ENCODE measurements at places on chromosomes 5 and 9.

DNA sequence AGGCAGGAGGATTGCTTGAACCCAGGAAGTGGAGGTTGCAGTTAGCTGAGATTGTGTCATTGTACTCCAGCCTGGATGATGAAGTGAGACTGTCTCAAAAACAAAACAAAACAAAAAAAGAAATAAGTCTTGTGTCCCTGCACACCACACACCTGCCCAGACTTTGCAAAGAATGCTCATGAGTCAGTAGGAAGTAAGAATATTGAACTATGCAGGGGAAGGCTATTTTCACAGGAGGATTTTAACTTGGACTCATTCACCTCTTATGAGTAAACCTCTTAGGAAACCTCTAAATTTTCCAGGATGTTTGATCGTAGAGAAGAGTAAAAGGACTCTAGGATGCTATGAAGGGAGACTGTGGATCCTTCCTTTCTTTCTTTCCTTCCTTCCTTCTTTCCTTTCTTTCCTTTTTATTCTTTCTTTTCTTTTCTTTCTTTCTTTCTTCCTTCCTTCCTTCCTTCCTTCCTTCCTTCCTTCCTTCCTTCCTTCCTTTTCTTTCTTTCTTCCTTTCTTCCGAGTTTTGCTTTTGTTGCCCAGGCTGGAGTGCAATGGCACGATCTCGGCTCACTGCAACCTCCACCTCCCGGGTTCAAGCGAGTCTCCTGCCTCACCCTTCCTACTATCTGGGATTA is 96.7 kb upstream of the CLINT1 start:
- no peak for DNase-seq

GRCh38 chr9:121239071-121239470 is 28.9 kb upstream of the GSN start:
- DNase-seq: no peak

- no peak for DNase-seq
These were observed 102.4 kb downstream of the VAV2 start for GRCh38 chr9:133889584-133890301.

DNA sequence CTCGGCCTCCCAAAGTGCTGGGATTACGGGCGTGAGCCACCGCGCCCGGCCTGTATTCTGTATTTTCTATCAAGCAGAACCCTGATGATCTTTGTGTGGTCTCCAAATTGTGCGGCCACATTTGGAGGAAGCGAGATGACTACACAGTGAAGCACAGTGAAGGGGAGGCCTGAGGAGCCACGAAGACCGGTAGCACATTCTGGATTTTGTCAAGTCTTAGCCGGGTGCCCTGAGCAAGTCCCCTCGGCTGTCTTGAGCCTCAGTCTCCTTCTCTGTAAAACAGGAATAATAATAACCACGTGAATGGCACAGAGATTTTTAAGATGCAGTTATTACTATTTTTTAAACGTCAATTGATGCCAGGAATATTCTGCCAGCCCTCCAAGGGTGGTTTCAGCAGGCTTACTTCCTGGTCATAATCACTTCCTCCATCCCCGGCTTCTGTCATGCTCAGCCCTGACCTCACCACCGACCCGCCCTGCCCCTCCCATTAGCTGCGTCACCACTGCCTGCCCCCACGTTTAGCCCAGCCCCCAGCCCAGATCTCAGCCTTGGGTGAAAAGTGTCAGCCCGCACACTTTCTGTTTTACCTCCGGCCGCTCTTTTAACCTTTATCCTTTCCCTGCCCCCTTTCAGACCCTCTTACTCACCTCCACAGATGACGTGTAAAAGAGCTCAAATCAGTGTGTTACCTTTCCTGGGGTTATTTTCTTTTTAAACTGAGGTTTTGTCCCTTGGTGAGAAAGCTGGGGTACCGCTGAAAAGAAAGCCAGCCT is 27.0 kb upstream of the ERGIC1 start:
- DNase-seq: peak; percentile 92

- DNase-seq: no peak
These were observed 27.4 kb downstream of the BICD2 start for GRCh38 chr9:92737216-92737606.

GRCh38 chr5:55441954-55442353 is 92.8 kb downstream of the PLPP1 start:
- DNase-seq: no peak

- DNase-seq: no peak
These were observed 258.7 kb upstream of the ARRDC3 start for GRCh38 chr5:91641730-91642350.

- no peak for DNase-seq
These were observed 137.8 kb downstream of the CEMIP2 start for GRCh38 chr9:71630377-71630995.

GRCh38 chr5:74357827-74358226 is 282.7 kb downstream of the ENC1 start:
- DNase-seq: no peak

DNA sequence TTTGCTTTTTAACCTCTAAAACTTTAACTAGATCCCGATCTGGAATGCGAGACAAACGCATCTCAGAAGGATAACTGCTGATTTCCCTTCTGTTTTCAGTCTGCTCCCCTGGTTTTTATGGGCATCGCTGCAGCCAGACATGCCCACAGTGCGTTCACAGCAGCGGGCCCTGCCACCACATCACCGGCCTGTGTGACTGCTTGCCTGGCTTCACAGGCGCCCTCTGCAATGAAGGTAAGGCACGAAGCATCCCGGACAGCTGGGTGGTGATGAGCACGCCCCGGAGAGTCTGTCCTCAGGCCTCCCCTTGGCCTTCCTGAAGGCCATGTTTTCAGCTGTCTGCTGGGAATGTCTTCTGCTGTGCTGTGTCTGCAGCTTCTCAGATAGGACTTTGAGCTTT is 82.9 kb upstream of the PRRC1 start:
- no peak for DNase-seq

DNA sequence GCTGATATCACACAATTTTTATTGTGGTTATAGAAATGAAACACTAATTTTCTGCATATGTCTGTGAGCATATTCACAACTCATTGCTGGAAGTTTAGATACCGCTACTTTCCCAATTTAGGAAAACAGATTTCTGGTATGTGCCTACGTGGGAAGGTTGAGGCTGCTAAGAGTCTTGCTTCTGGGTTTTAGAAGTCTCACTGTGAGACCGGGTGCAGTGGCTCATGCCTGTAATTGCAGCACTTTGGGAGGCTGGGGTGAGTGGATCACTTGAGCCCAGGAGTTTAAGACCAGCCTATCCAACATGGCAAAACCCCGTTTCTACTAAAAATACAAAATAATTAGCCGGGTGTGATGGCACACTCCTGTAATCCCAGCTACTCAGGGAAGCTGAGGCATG is 39.6 kb downstream of the UBAP1 start:
- DNase-seq: no peak

DNA sequence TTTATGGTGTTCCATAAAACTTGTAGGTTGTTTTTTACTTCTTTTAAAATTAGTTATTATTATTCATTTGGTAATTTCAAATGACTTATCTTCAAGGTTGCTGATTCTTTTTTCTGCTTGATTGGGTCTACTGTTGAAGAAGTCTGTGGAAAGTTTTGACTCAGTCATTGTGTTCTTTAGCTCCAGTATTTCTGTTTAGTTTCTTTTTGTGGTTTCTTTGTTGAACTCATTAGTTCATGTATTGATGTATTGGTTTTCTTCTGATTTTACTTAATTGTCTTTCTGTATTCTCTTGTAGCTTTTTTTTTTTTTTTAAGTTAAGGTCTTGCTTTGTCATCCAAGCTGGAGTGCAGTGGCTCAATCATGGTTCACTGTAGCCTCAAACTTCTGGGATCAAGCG is 345.4 kb upstream of the MEF2C start:
- no peak for DNase-seq

GRCh38 chr5:168939156-168939800 is 360.1 kb upstream of the PANK3 start:
- no peak for DNase-seq

GRCh38 chr5:168415971-168416370 is 70.3 kb upstream of the RARS1 start:
- no peak for DNase-seq

GRCh38 chr9:85064811-85065371 is 395.4 kb downstream of the NTRK2 start:
- no peak for DNase-seq

GRCh38 chr5:61731267-61731945 is 399.3 kb downstream of the ZSWIM6 start:
- no peak for DNase-seq

- no peak for DNase-seq
These were observed 471.3 kb downstream of the MTRR start for GRCh38 chr5:8340261-8340660.

GRCh38 chr5:73994963-73995362 is 369.0 kb downstream of the ARHGEF28 start:
- DNase-seq: no peak

DNA sequence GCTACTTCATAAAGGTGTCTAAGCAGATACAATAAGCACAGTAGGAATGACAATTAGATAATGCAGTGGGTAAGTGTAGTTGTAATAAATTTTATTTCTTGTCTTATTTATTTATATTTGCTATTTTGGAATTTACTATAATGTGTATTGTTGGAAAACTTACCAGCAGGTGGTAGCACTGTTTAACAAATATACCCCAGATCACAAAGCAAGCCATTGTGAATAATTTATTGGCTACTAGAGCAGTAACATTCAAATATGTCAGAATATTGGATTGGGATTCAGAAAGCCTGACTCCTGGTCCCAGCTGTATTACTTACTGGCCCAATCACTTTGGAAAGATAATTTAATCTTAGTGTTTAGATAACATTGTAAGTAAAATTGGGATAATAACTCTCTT is 78.0 kb downstream of the ISOC1 start:
- no peak for DNase-seq

- DNase-seq: no peak
These were observed 15.6 kb downstream of the NIM1K start for GRCh38 chr5:43207601-43208000.

- DNase-seq: no peak
These were observed 469.0 kb upstream of the MEF2C start for GRCh38 chr5:89351975-89352374.

DNA sequence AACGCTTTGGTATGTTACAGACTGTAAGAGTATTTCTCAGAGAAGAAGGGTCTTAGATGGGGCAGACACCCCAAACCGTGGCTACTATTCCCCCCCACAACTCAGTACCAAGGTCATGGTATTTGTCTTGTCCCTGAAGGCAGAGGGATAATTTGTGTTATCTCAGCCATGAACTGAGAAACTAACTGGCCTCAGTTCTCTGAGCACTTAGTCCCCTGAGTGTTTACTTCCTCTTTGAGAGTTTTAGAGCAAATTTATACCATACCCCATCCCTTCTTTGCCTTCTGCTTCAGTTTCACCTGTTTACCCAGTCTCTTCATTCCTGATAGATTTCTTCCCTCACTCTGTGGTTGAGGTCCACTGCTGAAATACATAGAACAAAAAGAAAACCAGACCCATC is 183.9 kb downstream of the LRRC70 start:
- DNase-seq: no peak

DNA sequence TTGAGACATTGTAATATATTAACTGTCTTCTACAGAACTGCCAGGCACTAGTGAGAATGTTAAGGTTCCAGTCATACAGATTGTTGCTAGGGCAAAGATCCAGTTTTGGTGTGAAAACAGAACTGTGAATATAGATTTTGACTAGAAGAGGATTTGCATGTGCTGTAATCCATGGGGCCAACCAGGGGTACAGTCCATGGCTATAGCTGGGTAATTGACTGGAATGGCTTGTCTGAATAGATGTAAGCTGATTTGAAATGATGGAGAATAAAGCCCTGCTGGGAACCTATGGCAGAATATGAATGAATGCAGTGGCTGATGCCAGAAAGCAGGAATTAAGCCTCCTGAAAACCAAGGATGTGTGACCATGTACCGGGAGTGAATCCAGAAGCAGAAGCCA is 748.5 kb upstream of the CDH10 start:
- DNase-seq: no peak

GRCh38 chr5:124634228-124634739 is 112.2 kb downstream of the ZNF608 start:
- no peak for DNase-seq

DNA sequence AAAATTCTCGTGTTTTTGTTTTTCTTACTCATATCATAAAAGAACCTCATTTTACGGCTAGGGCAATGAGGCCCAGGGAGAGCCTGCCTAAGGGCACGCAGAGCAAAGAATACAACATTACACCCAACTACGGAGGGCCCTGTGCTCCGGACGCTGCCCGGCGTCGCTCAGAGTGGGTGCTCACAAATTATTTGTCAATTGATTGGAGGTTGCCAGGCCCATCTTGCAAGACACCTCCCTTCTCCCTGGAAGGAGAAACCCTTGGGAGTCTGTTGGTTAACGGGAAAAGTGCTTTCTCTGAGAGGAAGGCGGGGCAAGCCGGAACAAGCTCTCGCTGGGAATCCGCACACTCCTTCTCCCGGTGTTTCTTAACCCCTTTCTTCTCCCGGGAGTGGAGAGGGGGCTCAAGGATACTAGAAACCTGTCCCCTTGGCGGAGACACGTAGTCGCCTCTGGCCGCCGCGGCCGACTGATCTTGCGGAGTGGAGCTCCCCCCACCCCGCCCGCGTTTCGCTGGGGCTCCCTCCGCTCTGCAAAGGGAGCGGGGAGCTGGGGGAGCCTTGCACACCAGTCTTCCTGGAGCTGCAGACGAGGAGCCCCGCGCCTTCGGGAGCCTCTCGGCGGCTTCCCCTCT is 599.3 kb upstream of the SGCD start:
- DNase-seq: no peak

GRCh38 chr9:75176037-75176436 is 87.7 kb downstream of the OSTF1 start:
- no peak for DNase-seq

DNA sequence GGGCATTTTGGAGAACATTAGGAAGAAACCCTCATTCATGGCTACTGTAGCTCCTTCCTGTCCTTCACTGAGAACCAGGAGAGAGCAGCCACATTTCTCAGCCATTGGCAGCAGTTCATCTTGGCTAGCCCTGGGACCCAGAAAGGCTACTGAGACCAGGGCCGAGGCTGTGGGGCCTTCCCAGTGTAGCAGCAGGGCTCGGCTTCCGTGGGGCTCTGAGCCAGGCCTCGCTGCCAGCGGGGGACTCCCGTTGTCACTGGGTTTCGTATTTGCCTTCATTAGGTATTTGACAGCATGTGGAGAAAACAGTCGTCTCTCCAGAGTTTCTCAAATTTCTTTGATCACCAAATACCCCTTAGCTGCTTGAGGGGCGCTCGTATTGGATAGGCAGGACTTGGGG is 37.3 kb upstream of the PRDM12 start:
- no peak for DNase-seq

DNA sequence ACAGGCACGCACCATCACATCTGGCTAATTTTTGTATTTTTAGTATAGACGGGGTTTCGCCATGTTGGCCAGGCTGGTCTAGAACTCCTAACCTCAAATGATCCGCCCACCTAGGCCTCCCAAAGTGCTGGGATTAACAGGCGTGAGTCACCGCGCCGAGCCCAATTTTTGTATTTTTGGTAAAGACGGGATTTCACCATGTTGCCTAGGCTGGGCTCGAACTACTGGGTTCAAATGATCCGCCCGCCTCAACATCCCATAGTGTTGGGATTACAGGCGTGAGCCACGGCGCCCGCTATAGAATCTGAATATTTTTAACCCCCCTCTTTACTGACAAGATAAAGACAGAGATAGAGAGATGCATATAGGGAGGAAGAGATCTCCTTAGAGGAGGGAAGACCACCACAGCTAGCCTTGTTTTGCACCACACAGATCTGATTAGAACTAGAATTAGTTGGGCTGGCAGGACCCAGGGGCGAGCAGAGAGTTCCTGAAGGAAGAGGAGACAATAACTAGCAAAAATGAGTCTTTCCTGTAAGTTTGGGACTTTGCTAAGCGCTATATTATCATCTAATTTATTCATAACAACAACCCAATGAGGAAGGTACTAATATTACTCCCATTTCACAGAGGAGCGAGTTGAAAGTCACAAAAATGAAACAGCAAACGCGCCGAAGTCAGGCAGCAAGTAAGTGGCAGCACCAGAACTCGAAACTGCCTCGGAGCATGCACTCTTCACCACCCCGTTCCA is 1.5 kb upstream of the ANKHD1 start:
- no peak for DNase-seq

Data from heart right ventricle (tissue), 16 donors.